ENCODE measurements at places on chromosomes 5 and 9.

DNA sequence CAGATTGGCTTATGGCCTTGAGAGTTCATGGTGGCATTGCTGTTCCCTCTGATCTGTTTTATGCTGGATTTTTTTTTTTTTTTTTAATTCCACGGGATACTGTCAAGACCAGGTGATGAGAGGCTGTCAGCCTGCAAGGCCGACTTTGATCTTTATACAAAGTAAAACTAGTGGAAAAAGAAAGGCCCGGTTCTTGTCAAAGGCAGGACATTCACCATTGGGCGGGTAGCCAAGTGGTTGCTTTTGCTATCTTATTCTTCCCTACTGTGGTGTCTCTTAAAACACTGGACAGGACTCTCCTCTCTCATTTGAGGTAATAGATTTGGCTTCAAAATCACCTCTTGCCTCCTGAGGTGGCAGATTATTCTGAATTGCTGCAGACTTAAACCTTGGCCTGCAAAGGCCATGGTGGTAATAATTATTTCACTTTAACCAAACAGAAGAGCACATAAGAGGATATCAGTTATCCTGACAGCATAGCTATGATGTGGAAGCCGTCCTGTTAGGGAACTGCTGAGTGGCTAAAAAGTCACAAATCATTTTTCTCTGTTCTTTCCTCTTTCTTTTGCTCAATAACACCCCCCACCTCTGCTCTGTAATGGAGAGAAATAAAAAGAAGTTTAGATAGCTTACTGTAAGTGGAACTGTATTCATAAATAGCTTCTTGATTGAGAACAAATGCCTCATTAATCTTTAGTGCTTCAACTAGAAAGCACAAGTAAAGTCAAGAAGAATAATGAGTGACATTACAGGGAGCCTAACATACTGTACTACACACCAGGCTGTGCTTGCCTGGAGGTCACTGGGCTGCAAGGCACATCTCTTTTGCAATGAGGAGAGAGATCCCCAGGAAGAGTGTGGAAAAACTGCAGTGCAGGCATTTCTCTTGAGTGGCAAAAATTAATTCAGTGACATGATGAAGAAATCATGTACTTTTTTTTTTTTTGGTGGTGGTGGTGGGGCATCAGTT is 275.6 kb downstream of the KDM4C start:
- no peak for DNase-seq

DNA sequence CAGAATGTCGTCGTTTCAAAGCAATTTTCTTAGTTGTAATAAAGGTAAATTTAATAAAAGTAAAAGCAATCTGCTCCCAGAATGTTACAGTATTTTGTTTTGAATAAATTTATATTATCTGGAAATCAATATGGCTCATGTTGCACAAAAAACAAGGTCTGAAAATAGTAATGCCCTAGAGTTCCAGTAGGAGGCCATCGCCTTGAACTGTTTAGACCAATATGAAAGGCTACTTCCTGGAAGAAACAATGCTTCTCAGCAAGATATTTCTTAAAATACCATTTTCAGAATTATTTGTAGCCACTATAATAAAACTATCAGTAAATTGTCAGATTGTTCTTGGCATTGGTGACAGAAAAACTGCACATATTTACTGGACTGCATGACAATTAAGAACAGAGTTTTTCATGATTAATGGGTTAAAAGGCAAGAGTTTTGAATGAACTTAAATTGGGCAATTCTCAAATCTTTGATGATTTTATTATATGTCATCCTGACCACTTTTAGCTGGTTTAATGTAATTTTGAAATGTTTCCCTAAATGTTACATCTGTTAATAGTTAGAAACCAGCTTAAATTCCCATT is 153.2 kb downstream of the COMMD10 start:
- no peak for DNase-seq

DNA sequence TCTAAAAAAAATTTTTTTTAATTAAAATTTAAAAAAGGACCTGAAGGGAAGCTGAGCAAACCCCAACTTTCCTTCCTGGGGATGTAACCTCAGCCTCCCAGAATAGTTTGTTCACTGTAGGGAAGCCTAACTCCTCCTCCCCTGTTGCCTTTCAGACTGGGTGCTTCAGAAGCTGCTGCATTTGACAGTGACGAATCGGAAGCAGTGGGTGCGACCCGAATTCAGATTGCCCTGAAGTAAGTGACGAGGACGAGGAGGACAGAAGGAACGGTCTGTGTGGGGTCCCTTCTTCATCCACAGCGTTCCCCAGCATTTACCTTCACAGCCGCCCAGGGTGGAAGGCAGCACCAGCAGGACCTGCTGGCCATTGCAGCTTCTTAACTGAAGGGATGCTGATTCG is 57.7 kb upstream of the RARS1 start:
- no peak for DNase-seq

DNA sequence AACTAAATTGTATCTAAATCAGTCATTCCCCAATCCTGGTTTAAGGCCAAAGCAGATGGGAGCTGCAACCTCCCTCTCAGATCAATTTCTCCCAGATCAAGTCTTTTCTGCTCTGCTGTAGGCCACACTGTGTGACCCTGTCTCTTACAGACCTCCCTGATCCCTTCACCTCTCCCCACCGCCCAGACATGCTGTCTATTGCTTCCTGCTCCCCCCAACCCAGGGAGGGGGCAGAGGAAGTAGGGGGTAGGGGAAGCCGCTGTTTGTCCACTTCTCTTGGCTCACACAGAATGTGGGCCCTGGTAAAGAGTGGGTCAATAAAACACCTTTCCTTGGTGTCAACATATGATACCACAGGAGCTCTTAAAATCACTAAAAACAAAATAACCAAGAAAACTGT is 226.3 kb downstream of the ENC1 start:
- no peak for DNase-seq

DNA sequence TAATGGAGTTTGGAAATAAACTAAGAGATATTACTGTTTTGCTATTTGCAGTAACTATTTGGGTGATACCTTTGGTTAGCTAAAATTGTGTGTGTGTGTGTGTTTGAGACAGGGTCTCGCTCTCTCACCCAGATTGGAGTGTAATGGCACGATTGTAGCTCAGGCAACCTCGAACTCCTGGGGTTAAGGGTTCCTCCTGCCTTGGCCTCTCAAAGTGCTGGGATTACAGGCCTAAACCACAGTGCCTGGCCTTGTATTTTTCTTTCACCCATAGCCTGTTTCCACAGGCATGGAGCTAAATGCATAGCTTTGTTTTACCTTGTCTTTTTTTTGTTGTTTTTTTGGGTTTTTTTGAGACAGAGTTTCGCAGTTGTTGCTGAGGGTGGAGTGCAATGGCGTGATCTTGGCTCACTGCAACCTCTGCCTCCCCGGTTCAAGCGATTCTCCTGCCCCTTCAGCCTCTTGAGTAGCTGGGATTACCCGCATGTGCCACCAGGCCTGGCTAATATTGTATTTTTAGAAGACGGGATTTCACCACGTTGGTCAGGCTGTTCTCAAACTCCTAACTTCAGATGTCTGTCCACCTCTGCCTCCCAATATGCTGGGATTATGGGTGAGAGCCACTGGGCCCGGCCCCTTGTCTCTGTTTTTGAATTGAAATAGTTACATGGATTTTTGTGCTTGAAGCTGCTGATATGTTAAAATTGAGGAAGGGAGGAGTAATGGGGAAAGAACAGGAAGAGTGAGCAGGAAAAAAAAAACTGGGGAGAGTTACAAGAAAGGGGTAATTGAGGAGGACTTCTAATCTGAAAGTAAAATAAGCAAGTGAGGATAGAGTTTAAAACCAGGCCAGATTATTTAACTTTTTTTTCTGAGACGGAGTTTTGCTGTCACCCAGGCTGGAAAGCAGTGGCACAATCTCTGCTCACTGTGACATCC is 5.7 kb downstream of the GPBP1 start:
- DNase-seq = no peak

GRCh38 chr5:54296386-54296785 is 14.0 kb downstream of the ARL15 start:
- no peak for DNase-seq

DNA sequence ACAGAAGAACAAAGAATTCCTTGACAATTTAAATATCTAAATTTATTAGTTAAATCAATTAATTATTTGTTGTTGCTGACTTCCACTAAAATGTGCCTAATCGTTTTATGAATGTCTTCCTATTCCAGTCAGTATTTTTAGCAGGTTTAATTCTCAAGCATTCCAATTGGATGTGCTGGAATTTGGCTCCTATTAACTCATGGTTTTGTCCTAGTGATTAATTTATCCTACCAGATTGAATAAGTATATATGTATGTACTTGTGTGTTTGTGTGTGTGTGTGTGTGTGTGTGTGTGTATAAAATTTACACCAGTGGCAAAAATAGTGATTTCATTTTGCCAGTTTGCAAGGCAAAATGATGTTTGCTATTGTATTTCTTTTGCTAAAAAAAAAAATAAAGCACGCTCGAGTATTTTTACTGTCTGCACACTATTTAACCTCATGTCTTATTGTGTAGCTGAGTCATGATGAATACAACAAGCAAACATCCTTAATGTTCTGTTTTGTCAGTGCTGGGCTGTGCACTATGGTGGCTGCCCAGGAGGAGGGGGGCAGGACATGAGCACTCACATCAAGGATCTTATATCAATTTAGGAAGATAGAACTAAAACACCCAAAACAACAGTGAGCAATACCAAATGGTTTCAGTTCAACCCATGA is 375.5 kb downstream of the PDE4D start:
- no peak for DNase-seq

DNA sequence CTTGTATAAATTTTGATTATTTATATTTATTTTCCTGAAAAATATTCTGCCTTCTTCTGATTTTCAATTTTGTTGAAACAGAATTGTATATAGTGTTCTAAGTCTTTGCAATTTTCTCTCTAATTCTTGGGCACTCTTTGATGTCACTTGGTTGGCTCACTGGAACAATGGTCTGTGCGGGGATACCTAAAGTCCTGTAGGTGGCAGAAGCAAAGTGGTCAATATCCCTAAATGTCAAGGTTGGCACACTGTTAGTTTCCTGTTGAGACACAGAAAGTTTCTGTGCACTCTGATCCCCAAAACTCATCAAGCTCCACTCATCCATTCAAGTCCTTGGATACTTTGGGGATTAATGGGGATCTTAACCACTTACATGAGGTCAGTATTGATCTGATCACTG is 480.8 kb upstream of the CCNG1 start:
- no peak for DNase-seq

DNA sequence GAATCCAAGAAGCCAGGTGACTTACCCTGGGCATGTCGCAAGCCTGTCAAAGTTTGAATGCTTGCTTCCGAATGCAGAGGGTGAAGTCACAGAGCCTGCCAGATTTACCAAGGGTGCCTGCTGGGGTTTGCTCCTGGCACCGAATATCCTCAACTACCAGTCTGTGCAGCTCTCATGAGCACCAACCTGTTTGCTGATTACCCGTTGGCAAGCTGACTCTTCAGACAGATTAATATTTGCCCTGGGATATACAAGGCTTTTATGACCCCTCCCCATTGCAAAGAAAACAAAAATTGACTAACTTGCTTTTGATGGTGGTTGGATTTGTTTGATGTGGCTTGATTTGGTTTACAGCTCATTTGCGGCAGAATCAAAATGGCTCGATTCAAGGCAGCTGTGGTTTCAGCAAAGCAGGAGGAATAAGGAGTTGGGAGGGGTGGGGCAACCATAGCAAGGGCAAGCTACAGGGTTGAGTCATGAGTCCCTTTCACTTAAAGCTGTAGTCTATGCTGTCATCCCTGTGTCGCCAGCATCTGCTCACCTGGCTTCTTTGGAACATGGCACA is 82.3 kb upstream of the AGXT2 start:
- DNase-seq = no peak

DNA sequence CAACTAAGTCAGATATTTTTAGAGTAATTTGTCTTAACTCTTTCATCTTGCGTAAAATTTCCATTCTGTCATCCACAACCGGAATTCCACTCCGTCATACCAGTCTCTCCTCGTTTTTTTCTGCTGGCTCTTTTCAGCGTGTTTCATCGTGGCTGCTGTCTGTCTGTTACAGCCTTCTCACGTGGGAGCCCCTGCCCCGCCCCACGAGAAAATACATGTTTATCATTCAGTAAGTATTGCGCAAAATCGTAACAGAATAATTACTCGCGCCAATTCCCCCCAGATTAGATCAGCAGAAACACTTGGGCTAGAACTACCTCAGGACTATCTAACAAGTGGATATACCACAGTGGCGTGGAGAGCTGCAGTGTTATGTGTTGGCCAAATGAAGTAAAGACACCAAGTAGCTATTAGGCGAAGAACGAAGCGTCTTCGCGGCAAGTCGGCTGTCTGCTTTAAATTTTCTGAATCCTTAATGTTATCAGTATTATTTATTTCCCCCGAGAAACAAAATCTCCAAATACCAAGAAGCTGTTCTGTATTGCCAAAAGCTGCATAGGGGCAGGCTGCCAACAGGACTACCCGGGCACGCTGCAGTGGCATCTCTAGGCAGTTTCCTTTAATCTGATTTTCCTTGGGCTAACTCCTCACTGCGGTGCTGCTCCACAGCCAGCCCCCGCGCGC is 566 bp upstream of the FOCAD start:
- no peak for DNase-seq

DNA sequence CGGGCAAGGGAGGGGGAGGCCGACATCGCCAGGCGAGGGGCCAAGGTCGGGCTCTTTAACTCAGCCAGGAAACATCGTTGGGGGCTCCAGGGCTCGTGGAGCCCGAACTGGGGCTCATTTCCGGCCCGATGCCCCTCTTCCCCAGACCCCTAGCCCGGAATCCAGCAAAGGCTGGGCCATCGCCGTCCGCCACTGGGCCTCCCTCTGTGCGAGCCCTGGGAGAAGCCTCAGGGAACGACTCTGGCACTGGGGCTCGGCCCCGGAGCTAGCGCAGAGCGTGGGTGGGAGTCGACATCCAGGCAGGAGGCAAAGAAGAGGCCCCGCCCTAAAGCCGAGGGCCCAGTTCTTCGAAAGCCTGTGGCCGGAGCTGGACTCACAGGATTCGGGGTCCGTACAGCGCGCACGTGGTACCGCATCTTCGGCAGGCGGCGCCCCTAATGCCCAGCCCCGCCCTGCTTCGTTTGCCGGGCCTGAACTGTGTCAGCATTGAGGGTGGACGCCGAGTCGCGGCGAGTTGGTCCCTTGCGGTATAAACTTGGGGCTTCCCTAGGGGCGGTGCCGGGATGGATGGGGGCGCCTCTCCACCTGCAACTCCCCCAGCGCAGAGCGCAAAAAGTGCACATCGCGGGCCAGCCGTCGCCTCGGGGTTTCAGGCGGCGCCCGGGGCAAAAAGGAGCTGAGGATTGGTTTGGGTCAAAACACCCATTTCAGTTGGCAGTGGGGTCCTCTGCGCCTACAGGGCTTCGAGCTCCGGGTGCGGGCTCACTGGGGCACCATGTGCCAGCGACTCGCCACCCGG is 3.6 kb upstream of the PAX5 start:
- no peak for DNase-seq

- no peak for DNase-seq
These were observed 10.0 kb downstream of the SLIT3 start for GRCh38 chr5:169290895-169291294.

DNA sequence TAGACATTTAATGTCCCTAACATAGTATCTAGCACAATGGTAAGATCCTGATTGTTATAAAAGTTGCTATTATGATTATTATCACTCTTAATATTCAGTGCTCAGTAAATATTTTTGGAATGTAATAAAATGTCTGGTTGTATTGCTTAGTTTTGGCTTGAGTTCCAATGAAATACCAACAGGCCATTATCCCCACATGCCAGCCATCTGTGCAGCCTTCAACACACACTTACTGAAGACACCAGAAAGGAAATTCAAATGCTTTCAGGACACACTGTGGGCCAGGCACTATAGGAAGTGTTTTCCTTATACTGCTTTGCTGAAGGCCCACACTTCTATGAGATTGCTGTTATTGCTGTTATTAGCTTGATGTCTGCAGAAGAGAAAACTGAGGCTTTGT is 157.5 kb downstream of the TRIM32 start:
- no peak for DNase-seq

- no peak for DNase-seq
These were observed 63.7 kb downstream of the CXXC5 start for GRCh38 chr5:139711906-139712224.
